Frontal cortex (tissue), 4 donors: ENCODE measurements at places on chromosomes 12 and 14. TPM values are rescaled to one million over a fixed set of nuclear protein-coding genes. Genes with fewer than 3 reads are reported as not detected.

DNA sequence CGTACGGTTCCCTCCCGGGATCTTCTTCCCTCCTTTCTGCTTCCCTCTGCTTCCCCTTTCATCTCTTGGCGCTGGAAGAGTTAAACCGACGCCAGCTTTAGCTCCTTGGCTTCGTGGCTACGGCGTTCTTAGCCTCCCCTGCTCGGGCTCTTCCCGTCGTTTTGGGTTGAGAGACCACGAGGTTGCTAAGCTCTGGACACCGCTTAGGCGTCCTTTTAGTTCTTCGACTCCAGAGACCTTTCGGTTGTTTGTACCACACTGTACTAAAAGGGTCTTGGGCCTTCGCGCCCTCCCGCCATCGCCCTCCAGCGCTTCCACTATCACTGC is 545 bp downstream of the CPSF2 start:
- DNase-seq: no peak

DNA sequence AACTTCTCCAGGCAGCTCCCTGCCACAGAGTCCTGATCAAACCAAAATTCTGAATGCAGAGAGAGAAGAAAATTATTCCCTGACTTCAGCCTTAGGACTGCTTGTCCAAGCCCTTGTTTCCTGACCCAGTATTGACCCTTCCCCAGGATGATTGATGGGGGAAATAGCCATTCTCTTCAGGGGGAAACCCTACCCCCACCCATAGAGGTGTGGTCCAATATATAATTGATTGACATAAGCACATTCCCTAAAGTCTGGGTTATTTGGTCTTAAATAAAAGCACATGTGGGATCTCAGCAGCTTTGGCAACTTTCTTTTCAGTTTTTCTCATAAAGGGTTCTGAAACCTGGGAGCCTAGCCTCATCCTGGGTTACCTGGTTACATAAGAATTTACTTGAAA is 201.2 kb upstream of the DDHD1 start:
- DNase-seq: no peak

Gene ESPL1
- 1.2 TPM for total RNA-seq

- DNase-seq: no peak
Observed at GRCh38 chr12:27434673-27435565, 11.6 kb upstream of the SMCO2 start.

- no peak for DNase-seq
Observed at GRCh38 chr12:65501093-65501621, 222.7 kb downstream of the MSRB3 start.

DNA sequence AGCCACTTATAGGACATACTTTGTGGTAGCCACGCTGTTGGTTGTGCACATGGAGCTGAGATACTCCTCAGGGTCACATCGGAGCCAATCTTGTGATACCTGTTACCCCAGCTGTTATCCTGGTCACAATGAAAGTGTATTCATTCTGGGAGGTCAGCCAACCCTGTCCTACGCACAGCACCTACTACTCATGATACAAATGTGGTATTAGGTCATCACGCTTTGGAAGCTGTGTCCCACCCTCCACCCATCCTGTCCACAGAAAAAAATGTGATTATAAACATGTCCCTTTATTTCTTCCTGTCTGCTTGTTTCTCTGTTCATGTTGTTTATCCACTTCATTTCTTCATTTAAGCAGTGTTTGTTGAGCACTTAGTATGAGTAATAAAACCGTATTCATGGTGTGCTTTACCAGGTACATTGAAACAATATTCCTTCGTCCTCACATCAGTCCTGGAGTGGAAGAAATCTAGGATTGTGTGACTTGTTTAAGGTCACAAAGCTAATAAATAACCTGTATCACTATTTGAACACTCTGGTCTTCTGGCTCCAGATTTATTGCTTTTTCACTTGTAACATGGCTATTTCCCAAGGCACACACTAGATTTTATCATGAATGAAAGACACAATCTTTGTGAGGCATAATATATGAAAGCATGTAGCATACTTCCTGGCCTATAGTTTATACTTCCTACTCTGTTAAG is 73.1 kb downstream of the DERA start:
- DNase-seq: no peak
